ENCODE measurements at places on chromosomes 11 and 22.

DNA sequence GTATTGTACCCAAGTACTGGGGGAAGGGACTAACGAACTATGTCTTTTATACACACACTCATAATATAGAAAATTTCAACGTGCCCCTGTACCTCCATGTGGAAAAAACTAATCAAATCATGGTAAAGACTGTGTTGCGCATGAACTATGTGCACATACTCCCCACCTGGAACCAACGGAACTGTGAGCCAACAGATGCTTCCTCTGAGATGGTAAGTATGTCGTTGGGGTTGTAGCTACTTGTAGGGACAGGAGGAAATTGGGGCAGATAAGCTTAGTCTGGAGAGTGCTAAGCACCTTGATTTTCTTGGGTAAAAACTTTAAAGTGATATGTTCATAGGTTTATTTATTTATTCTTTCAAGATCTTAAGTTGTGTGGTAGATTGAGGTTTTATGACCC is 40.1 kb downstream of the GLYAT start:
- DNase-seq, result no peak

DNA sequence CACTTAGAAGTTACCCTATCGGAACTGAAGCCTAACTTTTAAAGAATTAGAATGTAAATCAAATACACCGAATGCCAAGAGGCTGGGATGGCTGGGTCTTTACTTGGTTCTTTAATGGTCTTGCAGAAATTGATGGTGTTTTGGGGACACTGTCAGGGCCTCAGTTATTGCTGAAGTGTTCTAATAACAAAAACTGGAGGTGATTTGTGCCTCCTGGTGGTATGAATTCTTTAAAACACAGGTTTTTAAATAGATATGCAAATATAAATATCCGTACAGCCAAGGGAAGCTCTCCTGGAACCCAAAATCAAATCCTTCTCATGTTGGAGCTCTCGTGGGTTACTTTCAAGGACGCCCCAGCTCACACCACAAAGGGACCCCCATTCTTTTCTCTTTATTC is 19.3 kb upstream of the TMPRSS5 start:
- no peak for DNase-seq

GRCh38 chr11:75223954-75224643 is 16.5 kb upstream of the TPBGL start:
- DNase-seq, result no peak

GRCh38 chr22:48811885-48812284 is 1015.8 kb downstream of the BRD1 start:
- no peak for DNase-seq

DNA sequence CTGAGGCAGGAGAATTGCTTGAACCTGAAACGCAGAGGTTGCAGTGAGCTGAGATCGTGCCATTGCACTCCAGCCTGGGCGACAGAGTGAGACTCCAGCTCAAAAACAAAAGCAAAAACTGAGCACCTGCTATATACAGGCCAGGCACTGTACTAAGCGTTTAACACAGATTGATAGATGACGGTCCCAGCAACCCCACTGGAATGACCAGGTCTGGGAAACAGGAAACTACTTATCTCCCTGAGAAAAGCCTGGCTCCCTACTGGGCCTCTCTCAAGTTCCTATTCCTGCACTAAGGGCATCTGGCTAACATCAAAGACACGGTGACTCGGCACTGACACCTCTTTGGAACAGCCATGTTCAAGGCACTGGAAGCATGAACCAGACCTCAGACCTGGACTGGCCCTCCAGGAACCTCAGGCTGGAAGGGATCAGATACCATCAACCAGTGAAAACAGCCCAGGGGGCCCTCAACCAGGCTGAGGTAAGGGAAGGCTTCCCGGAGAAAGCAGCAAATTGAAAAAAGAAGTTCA is 16.6 kb downstream of the ARAP1 start:
- DNase-seq, result no peak

GRCh38 chr11:35911013-35911412 is 32.8 kb upstream of the LDLRAD3 start:
- DNase-seq, result no peak

GRCh38 chr11:124875401-124875800 is 10.2 kb downstream of the ROBO3 start:
- DNase-seq, result no peak

DNA sequence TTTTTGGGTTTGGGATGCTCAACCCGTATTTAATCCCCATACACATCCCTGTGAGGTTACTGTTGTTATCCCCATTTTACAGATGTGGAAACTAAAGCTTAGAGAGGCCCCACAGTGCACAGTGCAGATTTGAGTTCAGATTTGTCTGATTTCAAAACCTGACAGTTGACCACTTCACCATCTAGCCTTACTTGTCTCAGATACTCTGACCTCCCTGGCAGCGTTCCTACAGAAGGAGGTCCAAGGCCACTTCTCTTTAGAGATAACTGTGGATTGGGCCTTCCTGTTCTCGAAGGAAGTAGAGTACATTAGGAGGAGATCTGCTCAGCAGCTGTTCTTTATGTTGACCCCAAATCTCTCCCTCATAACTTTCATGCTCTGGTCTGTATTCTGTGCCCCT is 46.7 kb upstream of the CTTN start:
- no peak for DNase-seq

DNA sequence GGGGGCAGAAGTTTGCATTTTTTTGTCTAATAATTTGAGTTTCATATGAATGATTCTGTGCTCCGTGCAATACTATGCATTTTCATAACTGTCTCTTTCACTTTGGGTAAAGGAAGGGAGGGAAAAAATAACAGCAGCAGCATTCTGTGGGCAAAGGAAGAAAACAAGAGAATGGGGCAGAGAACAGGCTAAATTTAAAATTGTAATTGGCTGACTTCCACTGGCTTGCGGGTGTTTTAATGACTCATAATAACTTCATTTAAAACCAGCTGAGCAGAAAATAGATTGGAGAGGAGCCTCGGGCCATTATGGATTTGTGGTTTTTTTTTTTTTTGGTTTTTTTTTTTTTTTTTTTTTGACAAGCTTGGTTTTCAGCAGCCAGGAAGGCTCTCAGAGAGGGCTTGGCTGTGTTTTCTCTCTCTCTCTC is 107.4 kb downstream of the ZBTB16 start:
- no peak for DNase-seq

GRCh38 chr11:80155412-80156017 is 714.7 kb upstream of the TENM4 start:
- no peak for DNase-seq

GRCh38 chr11:79332017-79332416 is 108.8 kb downstream of the TENM4 start:
- DNase-seq, result no peak

- no peak for DNase-seq
These were observed 11.9 kb downstream of the CHRM1 start for GRCh38 chr11:62909107-62909894.

DNA sequence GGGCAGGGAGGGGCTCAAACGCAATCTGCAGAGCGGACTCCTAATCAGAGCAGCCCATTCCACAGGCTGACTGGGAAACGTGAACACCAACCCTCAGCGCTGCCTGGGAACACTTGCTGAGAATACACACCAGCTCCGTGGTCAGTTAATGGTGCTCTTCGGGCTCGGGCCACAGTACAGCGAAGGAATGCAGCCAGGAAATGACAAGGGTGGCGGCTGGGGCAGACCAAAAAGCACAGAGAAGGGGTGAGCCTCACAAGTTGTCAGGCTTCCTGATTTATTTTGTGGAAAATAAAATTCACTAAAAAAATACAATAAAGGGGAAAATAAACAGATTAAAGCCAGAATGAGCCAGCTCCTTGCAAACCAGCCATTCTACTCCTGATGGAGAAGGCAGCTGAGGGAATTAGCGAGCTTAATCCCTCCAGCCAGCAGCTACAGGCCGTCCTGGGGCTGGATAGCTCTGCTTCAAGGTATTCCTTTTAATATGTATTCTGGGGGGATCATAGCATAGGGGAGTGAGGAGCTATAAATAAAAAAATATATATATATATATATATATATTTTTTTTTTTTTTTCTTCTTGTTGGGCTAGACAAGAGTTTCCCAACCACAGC is 165.5 kb upstream of the NTM start:
- no peak for DNase-seq

- no peak for DNase-seq
These were observed 61.3 kb upstream of the CHORDC1 start for GRCh38 chr11:90284171-90284570.

DNA sequence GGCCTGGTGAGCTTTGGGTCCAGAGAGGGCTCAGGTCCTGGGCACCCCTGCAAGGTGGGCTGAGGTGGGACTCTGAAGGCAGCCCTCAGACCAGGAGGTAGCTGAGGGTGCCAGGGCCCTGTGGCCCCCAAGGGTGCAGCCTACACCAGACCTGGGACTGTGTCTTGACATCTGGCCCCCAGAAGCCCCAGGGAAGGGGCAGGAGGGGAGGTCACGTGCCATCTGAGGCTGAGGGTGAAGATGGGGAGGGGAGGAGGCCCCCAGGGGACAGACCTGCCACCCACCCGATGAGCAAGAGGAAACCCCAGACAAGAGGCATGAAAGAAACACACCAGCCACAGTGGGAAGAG is 520.2 kb downstream of the BRD1 start:
- no peak for DNase-seq

DNA sequence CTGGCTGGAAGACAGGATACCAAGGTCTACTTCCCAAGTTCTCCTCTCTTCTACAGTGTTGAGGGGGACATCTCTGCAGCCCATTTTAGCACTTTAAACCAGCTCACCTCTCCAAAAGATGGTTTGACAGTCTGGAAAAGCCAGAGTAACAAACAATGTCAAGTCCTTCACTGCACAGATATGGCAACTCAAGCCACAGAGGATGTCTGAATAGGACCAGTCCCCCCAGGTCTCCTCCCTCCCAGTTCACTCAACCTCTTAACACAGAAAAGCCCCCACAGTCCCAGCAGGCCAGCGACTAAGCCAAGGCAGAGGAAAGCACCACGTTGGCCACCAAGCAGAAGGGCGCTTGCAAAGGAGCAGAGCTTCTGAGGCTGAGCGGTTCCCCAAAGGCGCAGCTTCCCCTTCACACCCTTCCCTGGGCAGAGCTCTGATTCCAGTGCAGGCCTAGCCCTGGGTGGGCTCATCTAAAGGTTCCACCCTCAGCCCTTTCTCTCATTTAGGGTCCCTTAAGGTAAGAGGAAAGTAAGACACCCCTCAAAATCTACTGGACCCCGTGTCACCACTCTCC is 62.7 kb downstream of the PAK1 start:
- DNase-seq, result no peak

DNA sequence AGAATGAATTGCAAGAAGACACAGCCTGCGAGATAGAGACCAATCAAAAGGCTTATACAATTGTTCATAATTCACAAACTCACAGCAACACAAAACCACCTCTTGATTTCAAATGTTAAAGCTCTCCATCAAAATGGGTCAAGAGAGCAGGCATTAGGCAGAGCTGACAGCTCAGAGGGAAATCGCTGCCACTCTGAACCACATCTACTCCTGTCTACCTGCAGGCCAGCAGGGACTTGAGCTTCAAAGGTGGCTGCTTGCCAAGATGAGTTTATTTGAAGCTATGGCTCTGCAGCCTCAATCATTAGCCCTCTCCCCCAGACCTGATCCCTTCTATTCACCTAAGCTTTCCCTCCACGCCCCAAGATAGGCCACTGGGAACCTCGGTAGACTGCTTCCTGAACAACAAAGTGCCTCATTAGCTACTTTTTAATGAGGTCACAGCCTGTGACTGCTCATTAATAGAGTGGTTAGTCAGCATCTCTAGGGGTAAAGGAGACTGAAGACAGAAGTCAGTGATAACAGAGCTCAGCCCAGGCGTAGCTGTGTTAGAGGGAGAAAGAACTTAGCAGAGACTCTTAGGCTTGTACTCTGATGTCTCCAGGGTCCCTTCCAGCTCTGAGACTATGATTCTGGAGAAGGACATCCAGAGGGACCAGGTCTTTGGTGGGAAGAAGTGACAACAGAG is 21.2 kb upstream of the OR10A5 start:
- no peak for DNase-seq

- DNase-seq, result no peak
These were observed 37.7 kb downstream of the RTN3 start for GRCh38 chr11:63719001-63719400.

GRCh38 chr22:22387386-22387736 is 121.2 kb downstream of the ZNF280B start:
- DNase-seq, result no peak

DNA sequence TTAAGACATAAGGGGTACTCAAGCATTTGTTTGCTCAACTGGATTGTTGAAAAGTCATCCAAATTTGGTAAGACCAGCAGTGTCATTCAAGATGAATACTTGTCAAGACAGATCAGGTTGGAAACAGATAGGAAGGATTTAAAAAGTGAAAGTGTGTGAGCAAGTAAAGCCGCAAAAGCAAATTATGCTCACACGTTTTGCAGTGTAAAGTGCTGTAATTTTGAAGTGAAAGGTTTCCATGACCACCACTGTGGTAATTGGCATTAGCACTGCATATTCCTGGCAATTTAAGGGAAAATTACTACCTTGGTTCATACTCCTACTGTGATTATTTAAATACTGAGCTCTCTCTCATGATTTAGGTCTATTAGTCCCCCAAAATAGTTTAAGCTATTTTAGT is 704.1 kb upstream of the CCDC179 start:
- DNase-seq, result no peak

DNA sequence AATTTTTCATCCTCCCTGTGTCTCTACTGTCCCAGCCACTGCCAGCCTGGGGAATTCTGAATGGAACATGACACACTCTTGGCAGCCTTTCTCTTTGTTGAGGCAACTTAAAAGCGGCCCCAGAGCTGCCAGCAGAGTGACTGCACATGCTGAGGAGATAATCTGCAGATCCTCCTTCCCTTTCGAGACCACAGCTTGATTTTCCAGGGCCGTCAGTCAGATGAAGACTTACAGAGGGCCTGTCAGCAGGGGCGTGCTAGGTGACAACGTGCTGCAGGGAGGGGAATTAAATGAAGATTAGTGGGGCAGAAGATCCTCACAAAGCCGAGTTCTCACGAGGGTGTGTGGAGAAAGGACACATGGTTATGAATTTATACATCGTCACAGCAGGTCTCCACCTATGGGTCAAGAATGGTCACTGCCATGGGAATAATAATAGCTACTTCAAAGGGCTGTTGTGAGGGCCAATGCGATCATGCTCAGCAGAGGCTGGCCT is 193.5 kb upstream of the PITPNB start:
- DNase-seq, result no peak

GRCh38 chr11:32894149-32894827 is 1.7 kb downstream of the QSER1 start:
- peak; percentile 33 for DNase-seq

GRCh38 chr11:69326622-69327219 is 32.8 kb downstream of the MYEOV start:
- no peak for DNase-seq

GRCh38 chr11:36240173-36240572 is 49.1 kb downstream of the COMMD9 start:
- no peak for DNase-seq

GRCh38 chr22:47630741-47631534 is 868.5 kb downstream of the TBC1D22A start:
- DNase-seq, result no peak

GRCh38 chr22:45142376-45142775 is 21.3 kb upstream of the NUP50 start:
- DNase-seq, result no peak

DNA sequence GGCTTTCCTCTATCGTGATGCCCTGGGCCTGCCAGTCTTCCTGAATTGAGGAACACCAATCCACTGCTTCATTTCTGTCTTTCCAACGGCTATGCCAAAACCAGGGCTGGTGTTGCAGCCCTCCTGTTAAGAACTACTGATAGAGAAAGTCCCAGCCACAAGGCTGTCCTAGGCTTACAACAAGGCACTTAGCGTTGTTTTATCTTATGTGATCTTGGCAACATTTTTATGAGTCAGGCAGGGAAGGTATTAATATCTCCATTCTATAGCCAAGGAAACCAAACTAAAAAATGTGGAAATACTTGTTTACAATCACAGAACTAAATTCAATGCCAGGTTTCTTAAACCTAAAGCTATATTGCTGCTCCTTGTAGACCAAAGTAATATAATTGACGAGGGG is 89.9 kb upstream of the AMOTL1 start:
- no peak for DNase-seq

Measured in putamen (tissue), 1 donor.